ENCODE measurements at places on chromosomes 11 and 22.

DNA sequence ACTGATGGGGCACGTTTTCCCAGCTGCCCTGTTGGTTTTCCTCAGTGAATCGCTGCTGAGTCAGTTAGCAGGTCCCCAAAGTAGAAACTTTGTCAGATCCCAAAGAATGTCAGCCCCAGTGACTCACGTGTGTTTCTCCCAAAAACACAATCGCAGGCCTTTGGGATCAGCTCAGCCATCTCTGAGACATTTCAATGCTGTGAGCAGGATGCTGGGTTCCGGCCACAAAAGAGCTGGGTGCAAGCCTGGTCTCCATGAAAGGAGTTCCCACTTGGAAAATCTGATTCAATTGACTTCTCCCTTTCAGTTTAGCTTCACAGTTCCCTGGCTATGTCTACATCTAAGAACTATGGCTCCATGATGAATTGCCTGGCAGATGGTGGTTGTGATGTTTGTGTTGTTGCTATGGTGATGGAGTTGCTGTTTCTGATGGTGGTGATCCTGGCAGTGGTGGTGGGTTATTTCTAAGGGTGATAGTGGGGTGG lies 28.0 kb downstream of the MYEOV start:
- DNase-seq = no peak

DNA sequence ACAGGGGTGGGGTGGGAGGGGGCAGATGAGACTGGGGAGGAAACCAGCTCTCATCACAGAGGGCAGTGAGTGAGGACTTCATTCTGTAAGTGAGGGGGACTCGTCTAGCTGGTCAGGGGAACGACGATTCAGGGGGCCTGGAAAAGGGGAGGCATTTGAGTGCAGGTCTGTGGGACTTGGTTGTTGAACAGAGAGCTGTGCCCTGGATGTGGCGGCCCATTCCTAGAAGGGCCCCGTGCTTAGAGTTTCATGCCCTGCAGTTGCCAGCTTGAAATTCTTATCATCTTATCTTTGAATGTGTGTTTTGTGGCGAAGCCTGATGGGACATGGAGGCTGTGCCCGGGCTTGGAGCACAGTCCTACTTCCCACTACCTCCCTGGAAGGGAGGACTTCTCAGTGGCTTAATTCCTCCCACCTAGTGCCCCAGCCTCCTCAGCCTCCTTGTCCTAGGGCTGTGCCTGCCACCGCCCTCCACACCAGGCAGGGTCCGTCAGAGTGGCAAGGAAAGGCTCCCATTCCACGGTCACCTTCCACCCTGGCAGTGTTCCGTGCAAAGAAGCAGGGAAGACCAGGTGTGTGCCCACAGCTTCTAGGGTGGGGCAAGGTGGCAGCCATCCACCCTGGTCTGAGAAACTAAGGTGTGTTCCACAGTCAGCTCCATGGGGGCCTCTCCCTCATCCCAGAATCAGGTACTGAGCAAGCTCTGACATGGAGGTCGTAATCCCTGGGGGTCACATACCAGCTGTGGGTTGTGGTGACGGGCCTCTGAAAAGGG lies 59.7 kb upstream of the LMO1 start:
- no peak for DNase-seq

GRCh38 chr11:17528181-17528691 lies 16.0 kb downstream of the USH1C start:
- peak; percentile 4 for DNase-seq

DNA sequence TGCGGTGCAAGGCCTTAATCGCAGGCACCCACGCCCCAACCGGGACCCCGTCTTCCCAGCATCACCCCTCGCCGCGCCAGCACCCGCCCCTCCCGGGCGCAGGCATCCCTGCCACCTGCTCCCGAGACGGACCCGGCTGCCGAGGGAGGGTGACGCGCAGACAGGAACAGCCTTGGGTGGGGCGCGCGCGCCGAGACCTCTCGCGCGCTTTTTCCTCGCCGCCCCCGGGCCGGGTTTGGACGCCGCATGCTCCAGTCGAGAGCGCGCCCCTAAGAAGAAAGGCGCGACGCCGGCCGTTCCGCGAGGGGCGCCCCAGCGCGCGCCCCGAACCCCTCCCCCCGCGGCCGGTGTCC lies 504 bp downstream of the CFL1 start:
- DNase-seq = no peak
